ENCODE measurements at places on chromosomes 7 and 10. TPM values are rescaled to one million over a fixed set of nuclear protein-coding genes. Genes with fewer than 3 reads are reported as not detected.

CLCN1 gene
- total RNA-seq: 0.68 TPM

FFAR4 gene
- total RNA-seq: 1.3 TPM

EGR2 gene
- total RNA-seq: 3.3 TPM

ETV1 gene
- 8.7 TPM for total RNA-seq

ANKRD30A gene
- total RNA-seq: not detected

ITPRID1 gene
- not detected for total RNA-seq

MMD2 gene
- not detected for total RNA-seq

GRM8 gene
- not detected for total RNA-seq

AMPH gene
- total RNA-seq: 5.3 TPM

ARHGEF35 gene
- total RNA-seq: 3.2 TPM

HMX3 gene
- total RNA-seq: not detected

TAS2R41 gene
- total RNA-seq: not detected

LBX1 gene
- not detected for total RNA-seq

CNPY4 gene
- total RNA-seq: 13.7 TPM

BICC1 gene
- total RNA-seq: 20.4 TPM

RABGEF1 gene
- total RNA-seq: 42.0 TPM

VWC2 gene
- 0.14 TPM for total RNA-seq

CDC14C gene
- not detected for total RNA-seq

FGFBP3 gene
- total RNA-seq: 0.81 TPM

GPER1 gene
- 3.9 TPM for total RNA-seq

SEMA3D gene
- 18.5 TPM for total RNA-seq

NXPH1 gene
- total RNA-seq: not detected

CHN2 gene
- 44.7 TPM for total RNA-seq

CDC123 gene
- 171 TPM for total RNA-seq

ASAH2 gene
- total RNA-seq: 14.0 TPM

SUGCT gene
- total RNA-seq: 15.2 TPM

ATRNL1 gene
- 57.4 TPM for total RNA-seq

EN2 gene
- 0.27 TPM for total RNA-seq

LRIT1 gene
- total RNA-seq: not detected

Measured in thoracic aorta (tissue), 2 donors.